ENCODE measurements at places on chromosomes 3 and 15.

DNA sequence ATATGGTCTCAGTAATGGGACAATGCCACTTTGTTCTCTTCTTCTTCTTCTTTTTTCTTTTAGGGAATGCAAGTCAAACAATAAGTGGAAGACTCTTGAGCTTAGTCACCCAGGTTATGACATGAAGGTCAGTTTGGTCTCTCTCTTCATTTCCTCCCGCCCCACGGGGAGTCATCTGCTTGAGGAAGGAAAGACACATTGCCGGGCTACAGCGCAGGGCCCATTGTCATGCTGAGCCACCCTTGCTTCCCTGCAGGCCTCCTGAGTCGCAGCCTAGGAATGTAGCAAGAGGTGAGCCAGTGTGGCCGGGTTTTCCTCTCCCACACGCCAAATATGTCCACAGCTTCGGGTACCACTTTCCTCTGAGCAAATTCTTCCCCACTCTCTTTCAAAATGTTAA, 47.6 kb downstream of the RAP2B start:
- DNase-seq = no peak

GRCh38 chr3:62638316-62638715, 236.9 kb downstream of the CADPS start:
- no peak for DNase-seq

DNA sequence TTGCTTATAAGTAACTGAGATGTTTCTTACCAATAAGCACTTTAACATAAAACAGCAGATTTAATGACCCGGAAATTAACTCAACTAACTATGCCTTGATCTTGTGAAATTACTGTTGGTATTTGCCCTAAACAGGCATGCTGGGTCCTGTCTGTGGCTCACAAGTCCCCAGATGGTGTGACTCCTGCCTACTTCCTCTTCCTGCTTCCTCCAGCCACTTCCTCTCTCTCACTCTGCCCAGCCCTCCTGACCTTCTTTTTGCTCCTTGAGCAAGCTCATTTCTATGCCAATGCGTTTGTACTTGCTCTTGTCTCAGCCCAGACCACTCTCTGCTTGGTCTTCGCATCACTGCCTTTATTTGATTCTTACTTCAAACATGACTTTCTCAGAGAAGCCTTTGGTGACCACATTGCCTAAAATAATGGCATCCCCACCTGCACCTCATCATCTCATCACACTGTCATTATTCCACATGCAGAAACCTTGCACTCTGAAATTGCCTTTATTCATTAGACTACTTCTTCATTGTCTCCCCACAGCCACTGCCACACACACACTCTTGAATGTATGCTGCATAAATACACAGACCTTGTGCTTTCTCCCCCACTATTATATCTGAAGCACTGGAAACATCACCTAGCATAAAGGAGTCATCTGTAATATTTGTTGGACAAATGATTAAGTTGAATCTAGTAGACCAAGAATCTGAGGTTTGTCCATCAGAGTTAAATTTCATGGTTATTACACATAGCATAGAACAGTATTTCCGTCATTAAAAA, 256.3 kb upstream of the SEMA6D start:
- no peak for DNase-seq

- peak; percentile 75 for DNase-seq
These were observed 420 bp downstream of the SLC27A2 start for GRCh38 chr15:50182219-50183013.

GRCh38 chr3:5011555-5012256, 32.5 kb downstream of the BHLHE40 start:
- no peak for DNase-seq

- DNase-seq = no peak
These were observed 22.8 kb downstream of the IL17RD start for GRCh38 chr3:57142411-57142723.

- DNase-seq = no peak
These were observed 325.7 kb upstream of the RGMA start for GRCh38 chr15:93414576-93415231.

- DNase-seq = peak; percentile 60
These were observed 27.0 kb downstream of the CCNL1 start for GRCh38 chr3:157132936-157133335.

GRCh38 chr3:8875836-8876235, 87.4 kb downstream of the RAD18 start:
- no peak for DNase-seq

- no peak for DNase-seq
These were observed 39.3 kb upstream of the PRICKLE2 start for GRCh38 chr3:64264501-64265109.

- DNase-seq = no peak
These were observed 369.3 kb downstream of the LPP start for GRCh38 chr3:188523291-188523690.

DNA sequence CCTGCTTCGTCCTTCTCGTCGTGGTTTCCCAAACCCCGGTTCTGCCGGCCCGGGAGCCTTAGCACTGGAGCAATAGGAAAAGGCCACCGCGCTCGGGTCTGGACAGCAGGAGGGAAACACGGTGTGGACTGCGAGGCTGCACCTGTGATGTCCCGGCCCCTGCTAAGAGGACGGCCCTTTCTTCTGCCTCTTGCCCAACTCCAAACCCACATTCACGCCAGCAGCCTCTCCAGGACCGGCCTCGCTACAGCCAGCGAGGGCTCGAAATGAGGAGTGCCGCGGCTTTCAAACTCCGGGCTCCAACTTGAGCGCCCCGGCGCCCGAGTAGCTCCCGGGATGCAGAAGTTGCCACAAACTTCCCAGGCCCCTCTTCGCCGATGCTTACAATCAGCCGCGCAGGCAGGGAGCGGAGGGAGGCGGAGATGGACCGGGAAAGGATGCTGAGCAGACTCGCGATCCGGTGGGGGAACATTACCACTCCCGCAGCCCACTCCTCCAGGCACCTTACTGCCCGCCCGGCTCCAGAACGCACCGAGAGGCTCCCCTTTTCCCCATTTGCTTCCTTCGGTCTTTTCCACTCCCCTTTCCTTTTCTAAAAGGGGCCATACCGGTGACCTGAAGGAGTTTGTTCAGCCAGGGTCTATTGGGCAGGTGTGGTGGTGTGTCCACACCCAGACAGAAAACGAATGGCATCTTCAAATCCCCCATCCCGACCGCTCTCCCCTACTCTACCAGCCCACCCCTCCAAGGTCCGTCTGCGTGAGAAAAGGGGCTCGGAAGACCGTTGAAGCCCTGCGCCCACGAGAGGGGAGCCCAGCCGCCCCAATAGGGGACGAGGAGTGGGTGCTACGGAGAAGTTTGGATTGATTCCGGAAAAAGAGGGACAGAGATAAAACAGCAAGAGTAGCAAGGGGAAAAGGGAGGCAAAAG, 18.8 kb upstream of the SATB1 start:
- DNase-seq = peak; percentile 86

- DNase-seq = peak; percentile 92
These were observed 35.7 kb upstream of the APEH start for GRCh38 chr3:49638445-49638844.

- no peak for DNase-seq
These were observed 2.9 kb downstream of the ESYT3 start for GRCh38 chr3:138437281-138437680.

DNA sequence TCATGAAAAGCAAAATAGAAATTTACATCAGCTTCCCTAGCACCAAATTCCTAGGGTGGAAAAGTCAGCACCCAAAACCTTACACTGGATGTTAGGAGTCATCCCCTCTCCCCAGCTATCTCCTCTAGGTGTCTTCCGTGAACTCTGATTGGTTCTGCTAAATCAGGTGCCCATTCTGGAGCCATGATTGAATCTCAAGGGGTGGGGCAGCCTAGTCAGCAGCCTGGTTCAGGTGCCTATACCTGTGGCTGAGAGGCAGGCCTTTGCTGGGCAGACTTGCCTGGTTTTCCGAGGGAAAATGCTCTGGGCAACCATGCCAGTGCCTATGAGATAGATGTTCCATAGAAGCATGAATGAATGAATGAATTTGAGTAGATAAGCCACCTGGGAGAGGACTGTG, 336.7 kb downstream of the LRTM1 start:
- no peak for DNase-seq

GRCh38 chr3:195173657-195174056, 97.3 kb downstream of the XXYLT1 start:
- DNase-seq = no peak

DNA sequence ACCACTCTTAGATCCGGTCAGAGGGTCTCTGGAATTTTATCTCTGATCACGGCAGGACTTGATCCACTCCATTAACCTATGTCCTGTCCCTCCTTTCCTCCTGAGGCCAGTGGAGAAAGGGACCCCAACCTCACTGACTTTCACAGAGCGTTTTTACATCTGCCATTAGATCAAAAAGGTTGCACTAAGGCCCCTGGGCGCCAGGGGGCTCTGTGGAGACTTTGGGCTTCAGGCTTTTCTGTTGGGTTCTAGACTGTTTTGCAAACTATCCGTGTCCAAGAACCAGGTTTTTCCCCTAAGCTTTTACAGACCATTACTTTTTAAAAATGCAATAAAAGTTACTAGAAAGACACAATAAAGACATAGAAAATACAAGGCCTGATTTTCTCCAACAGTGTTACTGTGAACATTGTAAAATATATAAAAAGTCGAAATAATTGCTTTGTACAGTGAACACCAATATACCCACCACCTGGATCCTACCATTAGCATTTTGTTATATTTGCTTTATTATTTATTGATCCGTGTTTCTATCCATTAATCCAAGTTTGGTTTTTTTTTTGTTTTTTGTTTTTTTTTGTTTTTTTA, 159.7 kb downstream of the POLR2M start:
- no peak for DNase-seq

DNA sequence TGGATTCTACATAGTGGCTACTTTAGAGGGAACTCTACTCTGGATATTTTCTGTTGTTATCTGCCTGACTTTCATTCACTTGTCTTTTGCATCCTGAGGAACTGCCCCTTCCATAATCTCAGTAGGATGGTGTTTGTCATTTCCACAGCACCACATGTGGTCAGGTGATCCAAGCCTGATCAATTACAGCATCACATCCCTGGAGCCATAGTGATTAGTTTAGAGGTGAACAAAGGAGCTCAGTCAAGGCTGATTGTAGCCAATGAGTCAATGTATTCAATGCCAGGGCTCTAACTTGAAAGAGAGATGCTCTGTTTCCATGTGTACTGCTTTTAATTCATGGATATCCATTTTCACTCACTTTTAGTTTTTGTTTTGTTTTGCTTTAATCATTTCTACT, 478.7 kb upstream of the ADAMTS9 start:
- no peak for DNase-seq

DNA sequence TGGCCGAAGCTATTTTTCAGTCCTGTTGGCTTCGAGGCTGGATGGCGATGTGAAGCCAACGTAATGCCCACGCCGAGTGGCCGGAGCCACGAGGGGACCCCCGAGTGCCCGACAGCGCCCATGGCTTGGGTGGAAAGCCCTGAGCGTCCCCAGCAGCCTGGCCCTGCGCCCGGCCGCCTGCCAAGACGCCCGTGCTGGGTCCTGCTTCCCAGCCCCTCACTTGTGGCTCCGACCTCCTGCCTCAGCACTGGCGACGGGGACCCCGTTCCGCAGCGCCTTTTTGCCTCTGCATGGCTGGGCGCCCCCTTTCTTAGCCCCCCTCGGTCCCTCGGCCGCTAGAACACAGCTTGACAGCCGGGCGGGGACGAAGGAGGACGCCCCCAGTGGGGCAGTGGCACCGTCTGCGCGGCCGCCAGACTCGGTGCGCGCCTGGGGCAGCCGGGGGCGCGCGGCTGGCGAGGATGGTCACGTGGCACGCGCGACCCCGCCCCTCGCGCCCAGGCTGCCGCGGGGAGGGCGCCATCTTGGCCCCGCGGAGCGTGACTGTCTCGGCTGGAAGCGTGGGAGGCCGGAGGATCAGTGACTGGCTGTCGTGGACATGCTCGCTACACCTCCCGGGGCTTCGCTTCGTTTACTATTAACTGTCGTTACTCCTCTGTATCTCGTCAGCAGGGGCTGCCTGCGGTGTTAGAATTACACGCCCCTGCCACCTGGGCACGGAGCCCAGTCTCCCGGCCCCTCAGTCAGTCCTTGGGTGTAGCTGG, 626 bp upstream of the GPR176 start:
- DNase-seq = peak; percentile 93

- DNase-seq = no peak
These were observed 22.4 kb downstream of the CD86 start for GRCh38 chr3:122077293-122078234.

DNA sequence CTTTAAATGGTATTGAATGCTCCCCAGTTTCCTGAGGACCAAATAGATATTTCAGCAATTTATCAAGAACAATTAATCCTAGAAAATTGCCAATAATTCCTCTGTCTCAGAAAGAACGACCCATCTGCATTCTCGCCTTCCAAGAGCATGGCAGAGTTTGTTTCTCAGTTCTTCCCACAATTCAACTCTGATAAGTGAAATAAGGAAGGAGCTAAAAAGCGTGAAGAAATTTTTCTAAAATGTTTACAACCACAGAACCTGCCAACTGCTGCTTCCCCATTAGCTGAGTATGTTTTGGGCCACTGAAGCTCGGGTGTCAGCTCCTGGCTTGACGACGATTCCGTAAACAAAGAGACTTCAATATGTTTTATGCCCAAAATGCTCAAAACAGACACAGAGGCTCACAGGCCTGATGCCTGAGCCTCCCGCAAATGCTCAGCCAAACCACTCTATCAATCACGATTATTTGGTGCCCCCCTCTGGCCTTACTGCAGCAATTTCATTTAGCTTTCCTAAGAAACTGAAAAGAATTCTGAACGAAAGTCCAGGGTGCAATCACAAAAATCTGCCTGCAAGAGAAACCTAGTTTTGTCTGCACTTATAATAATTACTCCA, 259.2 kb upstream of the CCDC54 start:
- DNase-seq = no peak

DNA sequence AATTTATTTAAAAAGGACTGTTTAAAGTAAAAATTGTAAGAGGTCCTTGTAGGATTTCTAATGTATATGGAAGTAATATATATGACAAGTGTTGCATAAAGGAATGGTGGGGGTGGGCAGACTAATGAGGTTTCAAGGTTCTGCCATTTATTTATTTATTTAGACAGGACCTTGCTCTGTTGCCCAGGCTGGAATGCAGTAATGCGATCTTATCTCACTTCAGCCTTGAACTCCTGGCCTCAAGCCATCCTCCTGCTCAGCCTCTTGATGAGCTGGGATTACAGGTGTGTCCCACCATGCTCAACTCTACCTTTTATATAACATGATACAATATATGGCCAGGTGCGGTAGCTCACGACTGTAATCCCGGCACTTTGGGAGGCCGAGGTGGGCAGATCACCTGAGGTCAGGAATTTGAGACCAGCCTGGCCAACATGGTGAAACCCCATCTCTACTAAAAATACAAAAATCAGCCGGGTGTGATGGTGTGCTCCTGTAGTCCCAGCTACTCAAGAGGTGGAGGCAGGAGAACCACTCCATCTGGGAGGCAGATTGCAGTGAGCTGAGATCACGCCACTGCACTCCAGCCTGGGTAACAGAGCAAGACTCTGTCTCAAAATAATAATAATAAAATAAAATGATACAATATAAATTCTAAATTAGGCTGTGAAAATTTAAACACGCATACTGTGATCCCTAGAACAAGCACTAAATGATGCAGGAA, 33.8 kb upstream of the IGF2BP2 start:
- no peak for DNase-seq

- DNase-seq = no peak
These were observed 6.8 kb upstream of the TMF1 start for GRCh38 chr3:69058947-69059224.

- DNase-seq = no peak
These were observed 109.6 kb downstream of the FNDC3B start for GRCh38 chr3:172148702-172149565.

- no peak for DNase-seq
These were observed 29.4 kb downstream of the PAQR5 start for GRCh38 chr15:69328080-69328479.
